Astrocyte of the cerebellum (primary cell): ENCODE measurements at places on chromosomes 6 and 20.
A peak's percentile ranks its signal among the peaks of the same experiment; 100 is the strongest.

- DNase-seq: no peak
Measured at GRCh38 chr20:50256577-50256976, 65.9 kb downstream of the CEBPB start.

- DNase-seq: no peak
Measured at GRCh38 chr6:100877851-100878250, 3.3 kb downstream of the ASCC3 start.

- no peak for DNase-seq
Measured at GRCh38 chr20:18048176-18048575, 9.5 kb downstream of the OVOL2 start.

- peak; percentile 62 for DNase-seq
Measured at GRCh38 chr6:107657755-107658461, 166.2 kb downstream of the SCML4 start.

DNA sequence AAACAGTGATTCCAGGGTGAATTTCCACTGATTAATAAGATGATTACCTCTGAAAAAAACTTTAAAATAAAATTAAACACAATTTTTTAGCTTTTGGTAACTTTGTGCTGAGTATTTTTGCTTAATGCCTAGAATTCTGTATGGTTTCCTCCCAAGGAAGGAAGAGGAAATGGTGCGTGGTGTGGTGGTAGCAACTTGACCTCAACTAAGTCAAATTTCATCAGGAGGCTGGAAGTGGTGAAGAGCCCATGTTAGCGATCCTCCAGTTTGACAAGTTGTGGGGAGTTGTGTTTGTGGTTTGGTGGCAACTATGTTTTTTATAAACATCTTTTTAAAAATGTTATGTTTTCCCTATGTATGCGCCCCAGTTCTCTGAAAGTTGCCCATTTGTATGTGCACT lies 5.0 kb upstream of the RTF2 start:
- no peak for DNase-seq

DNA sequence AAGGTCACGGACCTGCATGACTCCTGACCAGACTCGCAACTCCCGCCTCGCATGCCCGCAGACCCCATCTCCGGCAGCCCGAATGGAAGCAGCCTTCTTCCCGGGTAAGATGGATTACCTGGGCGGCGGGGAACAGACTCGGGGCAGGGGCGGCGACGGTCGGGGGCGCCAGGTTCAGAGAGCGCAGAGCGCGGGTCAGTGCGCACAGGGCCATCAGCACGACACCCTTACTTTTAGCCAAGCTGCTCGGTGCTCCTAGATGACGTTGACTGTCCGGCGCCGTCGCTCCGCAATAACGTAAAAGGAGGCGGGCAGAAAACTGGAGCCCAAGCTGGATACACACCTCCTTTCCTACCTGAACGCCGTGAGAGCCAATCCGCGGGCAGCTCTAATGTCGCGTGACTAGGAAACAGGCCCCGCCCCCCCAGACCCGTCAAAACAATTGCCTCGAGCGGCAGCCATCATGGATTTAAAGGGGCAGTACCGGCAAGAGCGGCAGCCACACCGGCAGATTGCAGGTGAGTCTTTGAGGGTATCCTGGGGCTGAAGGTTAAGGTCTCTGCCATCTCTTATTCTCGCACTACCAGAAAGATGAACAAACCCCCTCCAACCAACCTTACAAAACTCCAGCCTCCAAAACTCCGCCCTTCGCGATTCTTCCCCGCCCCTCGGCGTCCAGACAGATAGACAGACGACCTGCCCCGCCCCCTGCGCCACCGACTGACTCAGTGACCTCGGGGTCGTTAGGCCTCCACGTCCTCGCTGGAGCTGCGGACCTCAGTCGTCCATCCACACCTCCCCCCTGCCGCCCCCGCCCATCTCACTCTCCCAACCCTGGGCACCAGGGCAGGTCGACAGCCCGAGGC lies at the start of the genes KLC4 and MRPL2:
Gene KLC4, plus strand, starts transcription at position 464 of the 866 bp plus-strand sequence. CDS start 1,705 bp downstream, outside the sequence.
Gene MRPL2, minus strand, starts transcription at position 267 of the 866 bp plus-strand sequence. Its CDS starts 53 bp downstream, at position 214.
- DNase-seq: peak; percentile 98

- no peak for DNase-seq
Measured at GRCh38 chr6:93136111-93136510, 283.2 kb downstream of the EPHA7 start.

GRCh38 chr6:145189836-145190235 lies 545.5 kb downstream of the EPM2A start:
- DNase-seq: no peak

DNA sequence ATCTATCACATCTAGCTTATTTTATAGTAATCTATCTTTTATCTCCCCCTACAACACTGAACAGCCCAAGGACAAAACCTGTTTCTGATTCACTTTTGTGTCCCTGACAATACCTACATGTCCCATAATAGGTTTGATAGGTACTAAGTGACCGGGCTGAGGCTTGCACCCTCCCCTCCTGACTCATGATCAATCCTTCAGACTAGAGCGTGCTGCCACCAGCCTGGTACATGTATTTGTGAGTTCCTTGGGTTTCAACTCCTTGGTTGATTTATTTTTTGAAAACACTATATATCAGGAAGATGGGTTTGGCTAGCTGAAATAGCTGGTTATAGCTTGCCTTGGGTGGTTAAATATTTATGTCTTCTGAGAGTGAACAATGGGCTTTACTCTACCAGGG lies 41.6 kb upstream of the RAB23 start:
- DNase-seq: no peak

DNA sequence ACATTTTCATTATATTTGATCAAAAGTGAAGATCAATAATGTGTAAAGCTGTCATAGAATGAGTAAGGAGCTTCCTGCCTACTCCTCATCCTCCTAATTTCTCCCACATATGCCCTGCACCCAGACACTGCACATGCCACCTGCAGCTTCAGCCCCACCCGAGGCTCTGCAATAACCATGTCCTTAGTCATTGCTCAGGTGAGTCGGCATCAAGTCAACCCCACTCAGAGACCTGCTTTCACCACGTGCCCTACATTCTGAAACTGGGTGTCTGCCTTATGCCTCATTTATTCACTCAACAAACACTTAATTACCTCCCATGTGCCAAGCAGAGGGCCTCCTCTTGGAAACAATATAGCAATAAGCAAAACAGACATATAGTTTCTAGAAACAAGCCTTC lies 15.4 kb upstream of the TNFAIP3 start:
- no peak for DNase-seq
